Activated T-cell treated with anti-CD3 and anti-CD28 coated beads for 4 hours (primary cell): ENCODE measurements at places on chromosomes 11 and 22.

DNA sequence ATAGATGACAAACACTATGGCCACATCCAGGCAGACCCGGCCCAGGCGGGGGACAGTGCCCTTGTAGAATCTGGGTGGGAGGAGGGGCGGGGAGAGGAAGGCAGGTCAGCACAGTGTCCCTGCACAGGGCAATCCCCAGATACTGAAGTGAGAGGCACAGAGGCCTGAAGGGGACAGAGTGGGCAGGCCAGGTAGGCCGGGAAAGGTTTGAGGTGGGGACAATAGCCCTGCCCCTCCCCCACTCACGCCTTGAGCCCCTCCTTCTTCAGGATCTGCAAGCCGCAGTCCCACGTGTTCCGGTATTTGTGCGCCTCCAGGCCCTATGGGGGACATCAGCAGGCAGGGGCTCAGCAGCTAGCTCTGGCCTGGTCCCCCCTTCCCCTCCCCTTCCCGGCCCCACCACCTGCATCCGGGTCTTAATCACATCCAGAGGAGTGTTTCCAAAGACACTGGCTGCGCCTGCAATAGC lies 2.3 kb downstream of the SLC25A1 start:
- DNase-seq, result no peak

DNA sequence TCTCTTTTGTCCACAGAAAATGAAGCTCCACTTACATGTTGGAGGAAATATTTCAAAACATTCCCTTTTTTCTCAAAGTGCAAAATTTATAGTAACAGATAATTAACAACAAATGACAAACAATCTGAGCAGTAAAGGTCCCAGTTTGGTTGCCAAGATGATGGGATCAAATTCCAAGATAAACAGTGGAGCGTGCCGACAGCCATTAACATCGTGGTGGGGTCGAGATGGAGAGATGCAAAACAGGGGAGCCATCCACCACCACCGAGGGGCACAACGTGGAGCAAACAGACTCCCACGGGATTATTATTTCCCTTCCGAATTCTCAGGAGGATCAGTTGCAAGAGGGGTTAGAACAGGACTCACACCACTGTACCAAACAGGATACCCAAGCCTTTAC lies 17.2 kb downstream of the MPPED2 start:
- no peak for DNase-seq

- no peak for DNase-seq
Observed at GRCh38 chr11:93540337-93540736, 2.9 kb downstream of the SMCO4 start.

GRCh38 chr11:26229257-26229656 lies 102.7 kb upstream of the ANO3 start:
- no peak for DNase-seq

DNA sequence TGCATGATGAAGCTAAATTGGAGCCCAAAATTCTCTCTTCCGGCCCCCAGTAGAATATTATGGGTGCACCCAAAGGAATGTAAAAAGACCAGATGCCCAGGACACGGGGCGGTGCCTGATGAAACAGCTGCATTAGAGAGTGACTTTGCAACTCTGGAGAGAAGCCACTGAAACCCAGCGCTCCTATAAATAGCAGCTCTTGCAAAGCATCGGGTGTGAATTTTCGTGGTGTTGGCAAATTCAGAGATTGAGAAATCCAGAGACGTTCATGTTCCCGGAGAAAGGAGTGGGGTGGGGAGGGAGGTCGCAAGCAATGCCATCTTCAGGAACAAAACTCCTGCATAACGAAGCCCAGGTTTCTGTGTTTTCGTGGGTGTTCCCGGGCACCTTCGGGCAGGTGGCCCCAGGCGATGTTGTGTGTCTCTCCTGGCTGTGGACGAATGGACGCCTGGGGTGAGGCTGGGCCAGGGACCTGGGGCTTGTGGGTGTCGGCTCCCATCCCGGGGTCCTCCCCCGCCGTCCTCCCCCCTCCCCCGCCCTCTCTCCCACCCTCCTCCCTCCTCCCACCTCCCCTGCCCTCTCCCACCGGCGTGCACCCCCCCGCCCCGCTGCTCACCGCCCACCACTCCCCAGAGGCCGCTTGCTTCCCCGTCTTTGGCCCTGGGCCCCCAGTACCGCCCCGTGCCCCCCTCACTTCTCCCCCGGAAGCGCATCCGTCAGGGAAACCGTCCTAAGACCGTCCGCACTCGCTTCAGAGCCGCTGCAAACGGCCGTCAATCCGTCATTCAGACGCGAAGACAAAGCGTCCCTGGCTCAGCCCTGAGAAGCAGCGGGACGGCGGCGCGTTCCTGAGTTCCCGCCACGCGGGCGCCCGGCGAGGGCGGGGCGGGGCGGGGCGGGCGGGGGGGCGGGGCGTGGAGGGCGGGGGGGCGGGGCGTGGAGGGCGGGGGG lies 26.7 kb upstream of the TOLLIP start:
- peak; percentile 23 for DNase-seq

DNA sequence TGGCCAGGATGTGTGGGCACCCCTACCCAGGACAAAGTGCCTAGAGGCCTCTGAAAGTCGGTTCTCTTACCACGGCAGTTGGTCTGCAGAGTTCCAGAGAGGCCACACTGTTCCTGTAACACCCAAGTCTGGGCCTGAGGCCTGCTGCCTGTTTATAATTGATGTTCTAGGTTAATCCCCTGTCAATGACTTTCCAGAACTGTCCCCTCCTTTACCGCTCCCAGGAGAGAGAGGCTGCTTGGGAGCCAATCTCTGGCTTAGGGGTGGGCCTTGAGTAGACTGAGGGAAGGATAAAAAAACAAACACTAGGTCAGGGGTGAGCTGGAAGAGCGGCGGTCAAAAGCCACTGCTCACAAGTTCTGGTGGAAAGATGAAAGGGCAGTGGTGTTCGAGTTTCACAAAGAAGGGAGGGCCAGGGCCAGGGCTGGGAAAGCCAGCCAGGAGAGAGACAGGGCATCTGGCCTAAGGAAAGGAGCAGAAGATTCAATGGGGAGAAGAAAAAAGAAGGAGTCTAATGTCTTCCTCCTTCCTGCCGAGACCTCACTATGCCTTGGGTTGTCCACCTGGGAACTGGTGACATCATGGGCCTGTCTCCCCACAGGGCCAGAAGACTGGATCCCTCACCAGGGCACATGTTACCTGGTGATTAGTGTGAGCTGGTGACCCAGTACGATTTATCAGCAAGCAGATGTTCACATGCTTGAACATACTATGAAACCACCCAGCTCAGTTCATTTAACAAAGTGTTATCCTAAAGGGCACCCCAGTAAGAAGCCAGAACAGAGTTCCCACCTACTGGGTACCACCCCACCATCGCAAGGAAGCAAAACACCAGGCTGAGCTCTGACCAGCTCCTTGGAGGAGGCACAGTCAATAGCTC lies 50.2 kb downstream of the PC start:
- no peak for DNase-seq

- no peak for DNase-seq
Observed at GRCh38 chr22:46801331-46801811, 38.9 kb downstream of the TBC1D22A start.

- no peak for DNase-seq
Observed at GRCh38 chr11:66619080-66619554, 2.7 kb downstream of the RBM14 start.

- DNase-seq, result no peak
Observed at GRCh38 chr11:209275-210121, 2.0 kb downstream of the RIC8A start.

DNA sequence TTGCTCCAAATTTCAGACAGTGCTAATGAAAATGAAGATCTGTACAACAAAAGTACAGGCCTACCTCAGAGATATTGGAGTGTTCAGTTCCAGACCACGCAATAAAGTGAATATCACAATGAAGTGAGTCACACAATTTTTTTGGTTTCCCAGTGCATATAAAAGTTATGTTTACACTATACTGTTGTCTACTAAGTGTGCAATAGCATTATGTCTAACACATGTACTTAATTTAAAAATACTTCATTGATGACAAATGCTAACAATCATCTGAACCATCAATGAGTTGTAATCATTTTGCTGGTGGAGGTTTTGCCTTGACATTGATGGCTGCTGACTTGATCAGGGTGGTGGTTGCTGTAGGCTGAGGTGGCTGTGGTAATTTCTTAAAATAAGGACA lies 60.6 kb upstream of the E2F8 start:
- no peak for DNase-seq

DNA sequence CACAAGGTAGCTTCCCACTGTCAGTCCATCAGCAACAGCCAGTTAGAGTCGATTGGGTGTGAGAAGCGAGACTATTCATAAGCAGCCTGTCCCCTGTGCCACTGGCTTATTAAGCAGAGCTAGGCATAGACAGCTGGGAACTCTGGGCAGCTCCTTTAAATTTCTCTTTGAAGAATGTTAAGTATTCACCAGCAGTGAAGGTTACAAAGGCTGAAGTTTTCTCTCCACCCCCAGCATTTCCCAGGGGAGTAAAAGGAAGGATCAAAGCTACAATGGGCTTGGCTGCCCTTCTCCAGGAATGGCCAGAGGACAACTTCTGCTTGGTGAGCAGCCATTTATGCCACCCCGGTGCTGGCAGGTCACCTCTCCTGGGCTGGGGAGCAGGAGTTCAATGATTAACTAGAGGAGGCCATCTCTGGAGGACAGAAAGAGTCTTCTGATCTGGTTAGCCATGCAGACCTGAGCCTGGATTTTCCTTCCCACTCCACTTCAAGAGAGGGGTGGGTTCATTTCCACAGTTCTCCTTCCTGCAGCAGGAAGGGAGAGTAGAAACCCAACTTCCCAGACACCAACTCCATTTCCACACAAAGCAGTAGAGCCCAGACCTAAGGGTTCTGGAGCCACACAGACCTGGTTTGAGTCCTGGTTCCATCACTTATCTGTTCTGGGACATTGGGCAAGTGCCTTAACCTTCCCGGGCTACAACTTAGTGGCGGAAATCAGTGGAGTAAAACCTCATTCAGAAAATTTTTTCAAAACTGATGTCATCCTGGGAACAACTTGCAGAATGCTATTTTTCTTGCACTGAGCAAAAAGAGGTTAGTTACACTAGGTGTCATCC lies 22.6 kb downstream of the POU2AF3 start:
- DNase-seq, result no peak

GRCh38 chr11:95790933-95791708 lies 823 bp downstream of the CEP57 start:
- DNase-seq, result peak; percentile 22
